ENCODE measurements at places on chromosomes 12 and 14.

DNA sequence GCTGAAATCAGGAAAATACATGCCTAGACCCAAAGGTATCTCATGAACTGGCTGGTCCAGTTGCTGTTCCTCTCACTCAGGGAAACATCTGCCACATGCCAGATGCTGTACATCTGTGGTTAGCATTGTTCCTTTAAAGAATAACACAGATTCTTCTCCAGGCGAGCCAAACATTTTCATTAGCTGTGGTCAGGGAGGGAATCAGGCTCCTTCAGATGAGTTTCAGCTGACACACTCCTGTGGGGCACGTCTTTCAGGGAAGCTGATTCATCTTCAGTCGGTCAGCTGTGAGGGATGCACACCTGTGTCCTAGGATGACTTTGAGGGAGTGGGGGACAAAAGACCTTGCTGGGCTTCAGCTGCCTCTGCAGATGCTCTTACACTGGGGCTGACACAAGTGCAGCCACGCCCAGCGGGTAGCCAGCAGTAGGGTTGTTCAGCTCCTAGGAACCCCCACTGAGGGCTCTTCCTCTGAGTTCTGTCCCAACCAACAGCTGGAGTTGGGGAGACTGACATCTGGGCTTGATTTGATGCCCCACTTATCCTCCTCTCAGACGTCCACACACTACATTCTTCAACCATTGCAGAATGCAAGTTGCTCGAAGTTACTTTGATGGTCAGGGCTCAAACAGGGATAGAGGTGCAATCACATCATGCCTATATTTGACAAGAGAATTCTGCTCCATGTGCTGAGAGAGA, 155.0 kb downstream of the NUAK1 start:
- DNase-seq = peak; percentile 44

GRCh38 chr12:131682510-131682895, 28.4 kb upstream of the SFSWAP start:
- DNase-seq = no peak

- no peak for DNase-seq
Observed at GRCh38 chr14:63712123-63712522, 15.7 kb downstream of the SGPP1 start.

GRCh38 chr12:94832780-94833681, 170.5 kb downstream of the NDUFA12 start:
- no peak for DNase-seq

GRCh38 chr12:86950444-86950843, 694.3 kb upstream of the MGAT4C start:
- no peak for DNase-seq

- peak; percentile 45 for DNase-seq
Observed at GRCh38 chr14:64421166-64421565, 33.0 kb downstream of the MTHFD1 start.

DNA sequence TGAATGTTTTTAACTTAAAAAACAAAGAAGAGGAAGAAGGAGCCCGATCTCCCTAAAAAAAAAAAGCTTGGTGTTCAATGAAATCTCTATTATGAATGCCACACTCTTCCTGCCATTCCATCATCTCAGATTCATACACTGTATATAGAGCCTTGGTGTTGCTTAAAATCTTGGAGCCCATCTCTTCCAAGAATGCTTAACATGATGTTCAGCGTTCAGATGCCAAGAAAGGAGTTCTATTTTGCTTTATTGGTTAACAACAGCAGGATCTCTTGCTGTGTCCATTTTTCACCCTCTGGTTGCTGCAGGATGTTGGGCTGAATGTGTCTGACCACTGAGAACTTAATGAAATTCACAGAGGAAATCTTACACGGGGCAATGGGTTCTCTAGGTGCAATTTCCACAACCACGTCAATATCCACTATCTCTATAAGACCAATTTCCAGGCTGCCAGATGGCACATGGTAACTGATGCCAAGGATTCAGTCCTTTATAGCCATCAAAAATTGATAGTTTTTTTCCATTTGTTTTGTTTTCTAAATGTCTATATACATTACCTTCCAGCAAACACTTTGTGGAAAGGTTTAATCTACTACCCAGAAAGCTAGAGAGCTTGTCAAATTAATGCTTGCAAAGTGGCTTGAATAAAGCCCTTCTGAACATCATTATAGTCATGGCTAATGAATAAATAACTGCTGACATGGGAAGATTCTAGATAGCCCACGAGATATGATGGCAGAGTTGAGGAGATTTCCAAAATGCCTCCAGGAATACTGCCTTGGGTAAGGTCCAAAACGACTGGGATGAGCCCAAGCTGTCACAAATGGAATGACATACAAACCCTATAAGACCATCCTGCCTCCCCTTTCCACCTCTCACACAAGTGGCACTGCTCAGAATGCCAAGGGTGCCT, 26.5 kb downstream of the RERG start:
- DNase-seq = no peak

GRCh38 chr14:73829526-73830431, 21.9 kb upstream of the PTGR2 start:
- no peak for DNase-seq

DNA sequence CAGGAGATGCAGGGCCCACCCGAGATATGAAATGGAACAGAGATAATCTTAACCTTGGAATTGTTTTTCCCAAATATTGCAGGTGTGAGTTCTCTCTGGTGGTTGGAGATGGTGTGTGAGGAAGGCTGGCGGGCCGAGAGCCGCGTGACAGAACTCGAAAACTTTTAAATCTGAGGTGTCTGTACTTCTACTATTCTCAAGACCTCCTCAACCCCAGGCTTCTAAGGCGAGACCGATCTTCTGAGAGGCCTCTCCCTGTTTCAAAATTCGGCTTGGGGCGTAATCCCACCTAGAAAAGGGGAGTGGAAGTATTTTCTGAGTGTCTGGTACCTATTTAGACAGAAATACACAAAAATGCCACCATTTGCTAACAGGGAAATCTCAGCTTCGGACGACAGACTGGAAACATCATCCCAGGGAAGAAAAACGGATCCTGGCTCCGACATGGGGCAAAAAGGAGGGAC, 611 bp downstream of the SARNP start:
- peak; percentile 27 for DNase-seq

GRCh38 chr12:14264778-14265177, 100.7 kb upstream of the ATF7IP start:
- DNase-seq = no peak

DNA sequence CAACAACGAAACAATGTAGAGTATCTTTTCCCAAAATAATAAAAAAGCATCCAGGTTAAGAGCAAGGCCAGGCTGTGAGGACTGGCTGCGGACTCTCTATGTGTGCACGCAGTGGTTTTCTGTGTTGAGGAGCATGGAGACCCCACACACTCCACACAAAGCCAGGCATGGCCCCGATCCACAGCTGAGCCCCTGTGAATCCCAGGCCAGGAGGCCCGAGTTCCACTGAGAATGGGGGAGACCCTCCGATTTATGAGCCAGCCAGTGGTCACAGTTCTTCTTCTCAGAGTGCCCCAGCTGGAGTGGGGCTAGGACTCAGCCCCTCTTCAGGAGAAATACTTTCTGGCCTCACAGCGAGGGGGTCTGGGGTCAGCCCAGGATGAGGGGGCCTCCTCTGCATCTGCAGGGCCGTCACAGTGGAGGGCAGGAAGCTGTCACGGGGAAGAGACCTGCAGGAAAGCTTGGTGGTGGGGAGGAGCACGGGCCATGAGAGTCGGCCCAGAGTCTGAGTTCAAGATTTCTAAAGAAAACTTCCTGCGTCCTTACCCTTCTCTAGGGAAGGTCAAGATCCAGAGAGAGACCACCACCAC, 20.1 kb downstream of the NCKAP5L start:
- no peak for DNase-seq

DNA sequence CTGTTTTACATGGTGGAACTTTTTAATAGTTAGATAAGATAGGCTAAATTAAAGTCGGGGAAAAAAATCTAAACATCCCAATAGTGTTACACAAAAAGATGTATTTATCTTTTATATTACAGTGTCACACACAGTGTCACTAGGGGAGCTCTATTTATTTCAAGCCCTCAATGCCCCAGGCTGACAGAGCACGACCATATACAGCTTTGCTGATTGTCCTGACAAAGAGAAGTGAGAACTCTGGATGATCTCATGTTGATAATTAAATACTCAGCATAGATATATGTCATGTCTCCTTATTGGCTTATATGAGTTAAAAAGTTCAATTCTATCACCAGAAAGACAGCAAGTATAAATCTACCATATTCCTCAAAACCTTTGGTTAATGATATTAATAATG, 594.3 kb downstream of the LRFN5 start:
- no peak for DNase-seq

- peak; percentile 12 for DNase-seq
Observed at GRCh38 chr12:100794441-100795173, at the start of gene ANO4. TSS of gene ANO4 (plus strand) at chr12:100794776. CDS start at chr12:100901786, 107,010 bp downstream.

DNA sequence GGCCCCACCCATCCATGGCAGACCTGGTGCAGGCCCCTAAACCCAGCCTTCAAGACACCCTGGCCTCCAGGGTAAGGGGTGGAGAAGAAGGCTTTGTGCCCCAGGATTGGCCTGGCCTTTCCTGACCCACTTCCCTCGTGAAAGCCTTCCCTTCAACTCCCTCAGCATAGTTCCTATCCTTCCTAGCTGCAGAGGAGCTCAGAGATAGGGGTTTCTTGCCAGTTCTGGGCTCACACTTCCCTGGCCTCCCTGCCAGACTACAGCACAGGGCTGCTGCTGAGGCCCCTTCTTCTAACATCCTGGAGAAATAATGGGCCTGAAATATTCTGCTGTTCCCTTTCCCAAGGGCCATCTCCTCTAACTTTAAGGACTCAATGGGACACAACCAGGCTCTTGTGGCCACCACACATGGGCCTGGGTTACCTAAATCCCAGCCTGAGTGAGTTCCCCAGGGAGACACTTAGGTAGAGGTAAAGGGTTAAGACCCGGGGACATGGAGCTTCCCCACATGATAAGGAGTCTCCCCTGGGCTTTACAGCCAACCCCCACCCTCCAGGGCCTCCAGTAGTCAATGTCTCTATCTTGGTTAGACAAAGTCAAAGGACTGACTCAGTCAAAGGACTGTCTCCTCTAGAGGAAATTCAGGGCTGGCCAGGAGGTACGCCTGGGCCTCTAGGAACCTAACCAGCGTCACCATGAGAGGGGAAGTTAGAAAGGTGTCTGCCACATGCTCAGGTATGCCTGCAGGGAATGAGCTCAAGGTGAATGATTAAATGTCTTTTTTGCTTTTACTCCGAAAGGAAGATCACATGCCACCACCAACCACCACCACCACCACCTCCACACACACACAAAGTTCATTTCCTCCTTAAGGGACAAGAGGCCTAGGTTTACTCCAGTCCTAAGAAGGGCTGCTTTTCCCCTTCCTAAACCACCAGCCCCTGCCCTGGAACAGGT, 7.1 kb downstream of the ZFP36L1 start:
- DNase-seq = no peak

DNA sequence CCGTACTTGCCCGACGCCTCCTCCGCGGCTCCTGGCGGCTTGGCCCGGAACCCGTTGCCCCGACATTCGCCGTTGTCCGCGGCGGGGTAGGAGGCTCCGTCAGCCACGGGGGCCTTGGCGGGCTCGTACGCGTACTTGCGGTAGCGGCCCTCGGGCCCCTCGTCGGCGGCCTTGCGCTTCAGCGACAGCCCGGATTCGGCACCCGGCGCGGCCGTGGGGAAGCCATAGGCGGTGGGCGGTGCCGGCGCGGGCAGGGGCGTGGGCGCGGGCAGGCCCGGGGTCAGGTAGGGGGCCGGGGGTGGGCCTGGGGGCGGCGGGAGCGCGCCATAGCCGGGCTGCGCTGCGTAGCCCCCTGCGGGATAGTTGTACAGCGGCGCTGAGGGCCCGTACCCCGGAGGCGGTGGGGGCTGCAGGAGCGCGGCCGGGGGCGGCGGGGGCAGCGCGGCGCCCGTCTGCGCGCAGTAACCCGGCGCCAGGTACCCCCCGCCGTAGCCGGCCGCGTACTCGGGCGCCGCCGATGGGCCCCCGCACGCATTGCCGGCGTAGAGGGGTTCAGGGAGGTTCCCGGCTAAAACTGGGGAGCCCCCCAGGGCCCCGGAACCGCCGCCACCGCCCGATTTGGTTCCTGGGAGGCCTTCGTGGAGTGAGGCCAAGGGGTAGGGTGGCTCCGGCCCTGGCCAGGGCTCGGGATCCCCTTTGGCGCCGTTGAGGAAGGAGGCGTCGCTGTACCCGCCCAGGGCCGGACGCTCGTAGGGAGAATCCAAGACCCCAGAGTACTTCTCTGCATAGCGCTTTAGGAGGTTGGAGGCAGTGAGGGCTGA, 26.9 kb downstream of the FIGNL2 start:
- DNase-seq = no peak

DNA sequence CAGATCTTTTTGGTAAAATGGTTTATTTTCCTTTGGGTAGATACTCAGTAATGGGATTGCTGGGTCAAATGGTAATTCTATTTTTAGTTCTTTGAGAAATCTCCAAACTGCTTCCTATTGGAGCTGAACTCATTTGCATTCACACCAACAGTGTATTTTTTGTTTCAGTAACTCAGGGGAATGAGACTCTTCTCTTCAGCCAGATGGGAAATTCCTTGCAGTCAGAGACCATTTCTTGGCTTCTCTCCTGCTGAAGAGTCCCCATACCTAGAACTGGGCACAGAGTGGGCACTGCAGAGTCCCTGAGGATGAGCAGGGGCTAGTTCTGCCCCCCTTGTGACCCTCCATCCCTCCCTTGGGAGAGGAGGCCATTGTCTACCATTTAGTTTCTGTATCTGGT, 10.8 kb downstream of the SDSL start:
- no peak for DNase-seq

DNA sequence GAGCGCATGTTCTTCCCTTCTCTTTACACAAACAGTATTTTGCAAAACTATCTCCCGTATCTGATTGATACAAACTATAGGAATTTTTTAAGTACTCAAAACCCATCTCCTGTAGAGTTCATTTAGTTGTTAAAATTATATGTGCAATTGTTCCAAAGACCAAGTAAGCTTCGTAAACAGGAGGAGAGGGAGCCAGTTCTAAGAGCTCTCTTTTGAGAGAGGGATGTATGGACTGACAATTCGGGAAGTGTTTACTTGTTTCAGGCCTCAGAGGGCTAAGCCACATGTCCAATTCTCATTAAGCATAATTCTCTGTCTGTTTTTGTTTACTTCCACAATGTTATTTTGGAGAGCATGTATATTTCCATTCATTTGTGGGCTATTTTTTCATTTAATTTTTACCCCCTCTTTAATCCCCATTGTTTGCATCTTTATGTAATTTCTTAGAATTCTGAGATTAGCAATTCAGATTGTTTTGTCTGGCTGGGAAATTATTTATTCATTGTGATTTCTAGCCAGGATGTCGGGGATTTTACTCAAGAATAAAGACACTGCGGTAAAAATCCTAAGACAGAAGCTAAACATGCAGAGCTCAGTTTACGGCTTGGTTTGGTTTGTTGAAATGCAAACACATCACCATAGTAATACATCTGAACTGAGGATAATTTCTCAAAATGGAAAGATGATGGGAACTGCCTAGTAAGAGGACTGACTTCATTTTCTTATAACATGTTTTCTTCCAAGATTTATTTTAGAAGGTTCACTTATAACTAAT, 126.8 kb downstream of the KCNK10 start:
- DNase-seq = no peak

GRCh38 chr12:40980427-40980961, 207.6 kb upstream of the PDZRN4 start:
- DNase-seq = no peak

DNA sequence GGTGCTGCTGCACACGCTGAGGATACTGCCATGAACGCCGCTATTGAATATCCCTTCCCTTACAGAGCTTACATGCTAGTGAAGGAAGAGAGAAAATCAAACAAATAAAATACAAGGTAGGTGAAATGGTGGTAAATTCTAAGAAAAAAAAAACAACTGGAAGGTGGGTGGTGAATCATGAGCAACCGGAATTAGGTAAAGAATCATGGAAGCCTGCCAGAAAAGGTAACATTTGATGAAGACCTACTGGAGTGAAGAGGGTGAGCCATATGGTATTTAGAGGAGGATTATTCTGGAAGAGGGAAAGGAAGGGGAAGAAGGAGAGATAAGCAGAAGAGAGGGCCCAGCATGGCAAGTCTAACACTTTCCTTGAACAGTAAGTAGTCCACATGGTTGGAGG, 76.1 kb downstream of the LRIG3 start:
- DNase-seq = no peak
